ENCODE measurements at places on chromosomes 6 and 20.

DNA sequence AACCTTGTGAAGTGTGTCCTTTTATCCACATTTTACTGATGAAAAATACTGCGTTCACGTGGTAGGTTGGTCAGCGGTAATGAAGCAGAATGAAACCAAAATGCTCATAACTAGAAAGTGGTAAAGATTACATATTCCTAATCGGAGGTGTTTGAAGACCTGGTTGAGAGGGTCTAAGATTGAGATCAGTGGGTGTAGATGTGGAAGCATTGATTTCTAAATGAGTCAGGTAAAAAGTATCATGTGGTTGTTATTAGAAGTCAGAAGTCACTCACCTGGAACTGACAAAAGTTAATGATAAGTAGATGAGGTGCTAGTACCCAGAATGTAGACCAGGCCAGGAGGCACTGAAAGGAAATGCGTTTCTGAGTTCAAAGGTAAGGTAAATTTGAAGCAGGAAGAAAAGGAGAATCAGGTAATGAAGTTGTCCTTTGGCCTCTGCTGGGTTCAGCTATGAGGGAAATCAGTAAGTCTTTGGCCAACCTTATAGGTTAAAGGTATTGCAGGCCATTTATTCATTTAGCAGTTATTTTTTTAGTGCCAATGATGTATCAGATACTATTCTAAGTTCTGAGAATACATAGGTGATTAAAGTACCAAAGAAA lies 31.2 kb downstream of the FAM83B start:
- no peak for DNase-seq

DNA sequence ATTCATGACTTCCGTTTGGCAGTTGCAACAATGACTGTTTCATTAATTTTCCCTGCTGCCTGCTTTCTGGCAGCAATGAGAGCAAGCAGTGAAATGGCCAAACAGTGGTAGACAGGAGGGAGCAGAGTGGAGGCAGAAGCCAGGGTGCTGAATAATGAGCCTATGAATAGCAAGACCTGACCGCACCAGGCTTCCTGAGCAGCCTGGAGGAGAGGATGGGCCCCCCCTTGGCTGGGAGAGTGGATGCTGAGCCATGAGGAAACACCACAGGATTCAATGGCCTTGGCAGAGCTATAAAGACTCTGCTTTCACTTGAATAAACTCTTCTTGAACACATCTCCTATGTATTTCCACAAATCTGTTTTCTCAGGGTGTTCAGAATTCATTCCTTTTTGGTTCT lies 68.1 kb upstream of the SNRPB2 start:
- no peak for DNase-seq

DNA sequence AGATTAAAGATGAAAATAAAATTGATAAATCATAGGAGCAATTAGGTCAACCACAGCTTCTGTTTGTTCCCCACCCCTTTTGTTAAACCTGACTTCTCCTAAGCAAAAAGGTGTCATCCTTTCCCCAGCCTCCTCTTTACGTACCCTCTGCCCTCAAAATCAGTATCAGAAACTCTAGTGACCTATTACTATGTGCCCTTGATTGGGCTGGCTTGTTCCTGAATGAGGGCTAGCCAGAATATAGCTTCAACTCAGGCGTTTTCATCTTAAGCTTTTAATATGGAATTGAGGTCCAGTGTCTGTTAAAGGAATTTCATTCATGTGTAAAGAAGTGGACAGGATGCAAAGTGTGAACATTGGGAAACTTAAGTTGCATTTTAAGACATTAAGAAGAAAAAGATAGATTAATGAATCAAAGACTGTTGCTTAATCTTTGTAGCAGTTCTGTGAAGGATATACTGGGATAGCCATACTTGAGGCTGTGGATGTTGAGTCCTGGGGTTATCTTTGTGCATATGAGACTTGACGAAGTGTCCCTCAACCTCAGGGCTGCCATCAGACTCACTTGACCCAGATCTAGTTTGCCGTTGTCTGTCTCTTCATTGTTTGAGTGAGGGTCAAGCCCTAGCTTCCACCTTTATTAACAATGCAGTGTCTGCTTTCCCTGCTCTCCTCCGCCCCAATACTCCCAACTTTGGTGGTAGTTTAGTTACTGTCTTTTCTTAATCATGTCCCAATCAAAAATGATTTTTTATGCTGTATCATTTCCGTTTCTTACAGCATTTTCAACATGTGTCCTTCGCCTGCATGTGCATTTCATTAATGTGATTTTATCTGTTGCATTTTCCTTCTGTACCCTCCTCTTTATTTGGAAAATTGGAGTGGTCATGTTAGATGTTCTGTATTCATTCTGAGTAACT lies 1.9 kb downstream of the TBPL1 start:
- no peak for DNase-seq

- DNase-seq: no peak
These were observed 207.1 kb upstream of the HTR1E start for GRCh38 chr6:86730216-86730615.

DNA sequence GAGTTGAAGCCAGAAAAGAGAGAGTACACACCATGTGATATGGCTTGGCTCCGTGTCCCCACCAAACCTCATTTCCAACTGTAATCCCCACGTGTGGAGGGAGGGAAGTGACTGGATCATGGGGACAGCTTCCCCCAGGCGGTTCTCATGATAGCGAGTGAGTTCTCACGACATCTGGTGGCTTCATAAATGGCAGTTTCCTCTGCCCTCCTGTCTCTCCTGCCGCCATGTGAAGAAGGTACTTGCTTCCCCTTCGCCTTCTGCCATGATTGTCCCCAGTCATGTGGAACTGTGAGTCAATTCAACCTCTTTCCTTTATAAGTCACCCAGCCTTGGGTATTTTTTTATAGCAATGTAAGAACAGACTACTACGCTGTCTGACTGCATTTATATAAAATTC lies 40.3 kb downstream of the TAF4 start:
- no peak for DNase-seq

DNA sequence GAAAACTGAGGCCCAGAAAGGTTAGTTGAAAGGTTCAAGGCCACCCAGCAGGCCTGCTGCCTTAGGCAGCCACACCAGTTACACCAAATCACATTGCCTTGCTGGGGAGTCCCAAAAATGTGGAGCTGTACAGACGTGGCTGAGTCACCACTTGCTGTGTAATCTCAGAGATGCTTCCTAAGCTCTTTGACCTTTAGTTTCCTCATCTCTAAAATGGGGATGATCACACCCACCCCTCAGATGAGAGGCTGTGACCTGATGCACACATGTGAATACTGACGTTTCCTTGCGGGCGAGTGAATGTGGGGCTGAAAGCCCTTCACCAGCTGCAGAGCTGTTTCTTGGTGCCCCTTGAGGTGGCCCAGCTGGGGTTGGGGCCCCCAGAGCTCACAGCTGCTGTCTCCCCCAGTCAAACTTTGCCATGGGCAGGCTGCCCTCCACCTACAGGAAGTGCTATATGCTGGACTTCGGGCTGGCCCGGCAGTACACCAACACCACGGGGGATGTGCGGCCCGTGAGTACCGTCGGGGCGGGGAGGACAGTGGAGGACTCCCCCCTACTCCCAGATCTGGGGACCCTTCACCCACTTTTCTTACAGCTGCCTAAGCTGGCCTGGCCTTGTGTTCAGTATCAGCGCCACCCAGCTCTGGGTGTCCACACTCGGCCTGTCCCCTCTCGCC lies 11.0 kb downstream of the TTBK1 start:
- no peak for DNase-seq

- DNase-seq: no peak
These were observed 42.4 kb upstream of the ZBP1 start for GRCh38 chr20:57662456-57663240.

DNA sequence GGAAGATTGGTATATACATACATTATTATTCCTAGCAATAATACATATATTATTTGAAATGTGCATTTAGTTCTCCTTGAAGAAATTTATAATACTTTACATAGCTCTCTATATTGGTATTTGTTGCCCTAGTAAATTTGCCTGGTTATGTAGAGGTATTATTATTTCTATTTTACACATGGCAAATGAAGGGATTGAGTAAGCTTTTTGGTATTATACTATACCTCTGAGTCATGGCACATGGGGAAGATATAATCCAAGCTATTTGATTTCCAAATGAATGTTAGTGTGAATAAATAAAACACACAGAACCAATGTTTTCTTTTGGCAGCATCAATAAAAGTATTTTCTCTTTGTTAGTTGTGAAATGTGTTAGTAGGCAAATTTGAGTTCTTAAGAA lies 409.6 kb upstream of the SLC35B3 start:
- no peak for DNase-seq

DNA sequence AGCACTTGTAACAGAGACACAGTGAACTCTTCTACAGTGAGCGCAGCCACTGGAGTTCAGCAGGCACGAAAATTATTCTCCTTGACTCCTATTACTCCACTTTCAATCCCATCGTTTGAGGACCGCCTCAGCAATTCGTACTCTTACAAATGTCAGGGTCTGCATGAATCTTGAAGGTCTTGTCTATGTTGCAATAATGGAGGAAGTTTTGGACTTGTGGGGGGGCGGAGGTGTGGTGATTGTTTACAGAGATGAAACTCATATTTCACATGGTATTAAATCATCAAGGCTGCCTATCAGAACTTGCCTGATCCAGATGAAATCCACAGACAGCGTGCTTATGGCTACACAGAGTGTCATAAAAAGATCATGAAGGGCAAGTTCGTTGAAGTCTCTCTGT lies 42.0 kb downstream of the SLC2A12 start:
- DNase-seq: no peak

- DNase-seq: no peak
These were observed 133.6 kb upstream of the SGK1 start for GRCh38 chr6:134451529-134451928.

GRCh38 chr6:89122625-89123024 lies 4.8 kb upstream of the SRSF12 start:
- no peak for DNase-seq

GRCh38 chr6:5036269-5036668 lies 32.4 kb upstream of the RPP40 start:
- no peak for DNase-seq

- DNase-seq: no peak
These were observed at the start of gene SULF2 for GRCh38 chr20:47785311-47785853. SULF2 (minus strand) TSS chr20:47785481; CDS start chr20:47757363, 28,118 bp downstream.

DNA sequence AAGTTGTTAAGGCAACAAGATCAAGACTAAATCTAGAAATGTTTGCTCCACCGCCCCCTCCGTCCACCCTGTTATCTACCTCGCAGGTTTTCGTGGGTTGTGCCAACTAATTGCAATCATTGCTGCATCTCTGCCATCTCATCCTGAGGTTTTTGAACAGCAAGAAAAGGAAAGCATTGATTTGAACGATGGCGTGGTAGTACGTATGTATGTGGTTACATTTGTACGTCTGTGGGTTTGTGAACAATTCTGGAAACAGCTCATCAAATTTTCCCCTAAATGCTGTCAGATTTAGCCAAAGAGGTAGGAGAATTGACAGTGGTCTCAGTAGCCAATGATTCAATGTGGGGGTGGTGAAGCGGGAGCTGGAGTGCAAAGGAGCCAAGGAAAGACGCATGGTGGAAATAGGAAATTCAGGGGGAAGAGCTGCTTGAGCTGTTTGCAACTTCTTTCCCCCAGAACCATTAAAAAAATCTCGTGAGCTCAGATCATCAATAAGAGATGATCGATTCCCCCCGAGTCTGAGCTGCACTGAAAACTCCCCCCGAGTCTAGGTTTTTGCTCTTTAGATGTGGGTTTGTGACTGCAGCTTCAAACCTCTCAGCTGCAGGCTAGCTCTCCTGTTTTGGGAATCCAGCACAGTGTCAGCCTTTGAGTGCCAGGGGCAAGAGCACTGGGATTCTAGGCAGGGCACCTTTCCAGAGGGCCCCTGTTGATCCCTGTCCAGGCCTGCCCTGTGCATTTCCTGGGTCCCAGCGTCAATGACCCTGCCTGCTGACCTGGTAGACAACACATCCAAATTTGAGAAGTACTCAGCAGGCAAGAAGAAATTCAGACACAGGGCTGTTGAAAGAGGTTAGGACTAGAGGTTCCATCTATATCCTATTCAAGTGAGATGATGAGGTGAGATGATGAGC lies 72.6 kb upstream of the LY86 start:
- no peak for DNase-seq

GRCh38 chr6:98747960-98748359 lies 86.4 kb upstream of the POU3F2 start:
- no peak for DNase-seq

All from NCI-H1417 treated with DMSO at 0.1 percent for 48 hours (cell line).